ENCODE measurements at places on chromosomes 3 and 15.

GRCh38 chr15:88246081-88246480 is 10.5 kb downstream of the NTRK3 start:
- no peak for DNase-seq

DNA sequence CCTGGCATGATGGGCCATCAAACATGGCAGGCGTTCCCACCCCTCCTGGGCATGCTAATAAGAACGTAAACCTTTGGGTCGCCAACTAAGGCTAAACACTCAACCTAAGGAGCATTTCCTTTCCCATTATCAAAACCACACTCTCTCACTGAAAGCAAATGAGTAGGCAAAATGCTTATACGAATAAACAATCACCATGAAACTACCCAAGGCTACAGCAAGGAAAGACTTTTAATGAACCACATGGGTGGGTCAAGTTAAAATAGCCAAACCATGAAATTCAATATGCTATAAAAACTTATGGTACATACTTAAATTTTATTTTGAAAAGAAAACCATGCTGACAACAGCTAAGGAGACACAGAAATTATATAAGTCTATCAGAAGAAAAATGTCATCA is 180.6 kb downstream of the OSBPL10 start:
- DNase-seq, result no peak

GRCh38 chr15:68413363-68414205 is 18.4 kb downstream of the ITGA11 start:
- DNase-seq, result no peak

DNA sequence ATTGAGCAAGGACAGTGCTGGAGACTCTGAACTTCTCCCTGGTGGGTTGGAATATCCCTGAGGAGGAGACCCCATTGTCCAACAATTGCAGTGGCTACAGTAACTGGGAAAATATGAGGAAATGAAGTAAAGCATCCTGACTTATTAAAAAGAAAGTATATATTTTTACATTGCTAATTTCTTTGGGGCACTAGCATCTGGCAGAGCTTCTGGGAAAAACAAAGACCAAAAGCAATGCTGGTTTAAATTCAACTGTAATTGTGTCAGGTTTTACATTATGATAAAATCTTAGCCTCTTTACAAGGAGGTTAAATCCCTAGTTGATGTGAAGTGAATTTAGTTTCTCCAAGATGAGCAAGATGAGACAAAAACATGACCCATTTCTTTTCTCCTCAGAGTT is 454.0 kb upstream of the RBMS3 start:
- no peak for DNase-seq

DNA sequence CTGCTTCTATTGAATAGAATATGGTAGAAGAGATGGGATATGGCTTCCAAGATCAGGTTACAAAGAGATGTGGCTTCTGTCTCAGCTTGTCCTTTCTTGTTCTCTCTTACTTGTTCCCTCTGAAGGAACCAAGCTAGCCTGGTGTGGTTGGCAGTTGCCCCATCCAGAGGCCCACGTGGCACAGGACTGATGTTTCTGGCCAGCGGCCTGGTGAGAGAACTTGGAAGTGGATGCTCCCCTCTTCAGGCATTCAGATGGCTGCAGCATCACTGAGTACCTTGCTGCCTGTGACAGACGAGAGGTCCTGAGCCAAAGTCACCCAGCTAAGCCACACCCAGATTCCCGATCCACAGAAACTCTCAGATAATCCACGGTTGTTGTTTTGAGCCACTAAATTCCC is 183.6 kb downstream of the NSMCE3 start:
- no peak for DNase-seq

GRCh38 chr3:16372362-16373292 is 107.6 kb downstream of the OXNAD1 start:
- DNase-seq, result no peak

DNA sequence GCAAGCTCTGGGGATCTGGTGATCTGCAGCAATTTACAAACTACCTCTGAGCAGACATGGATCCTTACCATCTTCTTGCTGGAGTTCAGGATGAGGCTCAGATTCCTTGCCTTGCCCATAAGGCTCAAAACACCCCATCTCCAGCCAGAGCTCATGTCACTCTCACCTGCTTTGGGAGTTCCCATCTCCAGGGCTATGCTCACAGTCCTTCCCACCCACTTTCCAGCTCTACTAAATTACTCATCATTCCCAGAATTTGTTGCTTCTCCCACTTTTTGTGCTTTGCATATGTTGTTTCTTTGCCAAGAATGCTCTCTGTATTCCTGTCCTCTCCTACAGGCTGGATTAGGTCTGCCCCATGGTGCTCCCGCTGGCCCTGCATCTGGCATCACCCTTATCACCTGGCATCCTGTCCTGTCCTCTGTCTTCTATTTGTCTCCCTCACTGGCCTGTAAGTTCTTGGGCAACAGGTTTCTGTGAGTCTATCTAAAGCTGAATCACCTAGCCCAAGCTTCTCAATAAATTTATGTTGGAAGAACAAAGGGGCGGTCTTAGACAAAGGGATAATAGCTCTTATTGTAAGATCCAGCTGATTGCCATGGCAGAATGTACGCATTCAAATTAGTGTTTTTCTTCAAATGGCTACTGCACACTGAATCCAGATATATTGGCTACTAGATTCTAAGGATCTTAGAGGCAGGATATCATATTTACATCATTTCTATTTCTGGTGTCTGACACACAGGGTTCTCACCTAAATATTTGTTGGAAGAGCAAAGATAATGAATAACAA is 179.2 kb downstream of the CLSTN2 start:
- no peak for DNase-seq

DNA sequence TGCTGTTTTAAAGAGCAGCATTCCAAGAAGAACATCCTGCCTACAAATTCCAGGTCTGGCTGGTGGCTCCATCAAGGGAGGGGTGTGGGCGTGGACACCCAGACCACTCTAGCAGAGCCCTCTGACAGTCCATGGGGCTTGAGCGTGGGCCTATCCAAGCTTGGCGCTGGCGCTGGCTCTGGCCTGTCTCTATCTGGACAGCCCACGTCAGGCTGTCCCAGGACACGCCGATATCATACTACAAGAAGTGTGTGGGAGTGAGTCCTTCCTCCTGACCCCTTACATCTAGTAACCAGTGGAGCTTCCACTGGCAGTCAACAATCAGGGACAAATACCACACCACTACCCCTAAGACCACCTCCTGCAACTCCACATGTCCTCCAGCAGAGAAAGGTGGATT is 17.1 kb upstream of the DUSP7 start:
- no peak for DNase-seq

DNA sequence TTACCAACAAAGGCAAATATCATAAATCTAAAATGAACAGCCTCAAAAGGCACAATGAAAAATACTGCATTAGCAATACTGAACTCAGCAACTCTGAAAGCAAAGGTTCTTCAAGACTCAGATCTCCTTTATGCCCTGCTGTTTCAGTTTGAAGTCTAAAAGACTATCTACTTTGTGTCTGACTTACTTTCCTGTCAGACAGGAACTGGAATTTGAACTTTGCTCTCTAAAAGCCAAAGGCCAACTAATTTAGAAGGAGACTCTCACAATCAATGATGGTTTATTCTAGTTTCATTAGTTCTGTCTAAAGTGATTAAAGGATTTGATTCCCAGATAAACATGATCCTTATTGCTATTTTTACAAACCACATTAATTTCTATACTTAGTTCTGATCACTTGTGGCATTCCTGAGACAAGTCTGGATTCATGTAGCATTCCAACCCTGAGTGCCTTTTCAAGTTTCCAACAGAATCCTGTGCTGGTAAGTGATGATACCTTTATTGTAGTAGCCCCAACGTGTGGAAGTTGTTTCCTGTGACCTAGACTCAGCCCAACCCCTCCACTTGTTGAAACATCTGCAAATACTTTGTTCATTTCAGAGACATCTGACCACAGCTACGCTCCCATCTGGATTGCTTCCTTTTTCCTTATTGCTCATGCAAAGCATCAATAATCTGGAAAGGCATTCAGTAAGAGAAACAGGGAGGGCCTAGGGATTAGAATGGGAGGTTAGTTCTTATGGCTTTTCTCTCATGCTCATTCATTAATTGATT is 14.9 kb upstream of the LEKR1 start:
- no peak for DNase-seq

DNA sequence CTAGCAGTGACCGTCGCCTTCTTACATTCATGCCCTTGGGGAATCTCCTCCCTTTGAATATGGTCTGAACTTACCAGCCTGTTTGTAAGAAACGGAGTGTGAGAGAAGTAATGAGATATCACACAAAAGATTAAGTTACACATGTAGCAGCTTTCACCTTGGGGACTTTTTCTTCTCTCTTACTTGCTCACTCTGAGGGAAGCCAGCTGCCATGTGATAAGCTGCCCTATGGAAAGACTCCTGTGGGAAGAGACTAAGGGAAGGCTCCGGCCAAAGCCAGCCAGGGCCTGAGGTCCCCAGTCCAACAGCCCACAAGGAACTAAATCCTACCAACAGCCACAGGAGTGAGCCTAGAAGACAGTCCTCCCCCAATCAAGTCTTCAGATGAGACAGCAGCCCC is 190.4 kb upstream of the TSC22D2 start:
- DNase-seq, result no peak

DNA sequence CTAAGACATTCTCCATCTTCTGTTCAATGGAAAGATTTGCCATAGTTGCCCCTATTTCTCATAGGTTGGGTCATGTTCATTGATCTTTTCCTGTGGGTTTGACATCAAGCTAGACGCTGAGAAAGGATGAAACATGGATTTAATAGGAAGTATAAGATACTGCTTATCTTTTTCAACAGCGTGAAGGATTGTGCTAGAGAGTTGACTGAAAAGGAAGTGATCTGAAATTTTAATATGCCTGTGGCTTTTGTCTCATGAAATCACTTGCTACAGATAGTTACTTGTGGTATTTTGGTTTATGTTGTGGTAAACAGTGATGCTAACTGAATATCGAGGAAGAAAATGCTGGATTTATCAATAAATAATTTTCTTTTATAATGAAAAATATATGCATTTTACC is 442.9 kb downstream of the EDEM1 start:
- DNase-seq, result no peak

DNA sequence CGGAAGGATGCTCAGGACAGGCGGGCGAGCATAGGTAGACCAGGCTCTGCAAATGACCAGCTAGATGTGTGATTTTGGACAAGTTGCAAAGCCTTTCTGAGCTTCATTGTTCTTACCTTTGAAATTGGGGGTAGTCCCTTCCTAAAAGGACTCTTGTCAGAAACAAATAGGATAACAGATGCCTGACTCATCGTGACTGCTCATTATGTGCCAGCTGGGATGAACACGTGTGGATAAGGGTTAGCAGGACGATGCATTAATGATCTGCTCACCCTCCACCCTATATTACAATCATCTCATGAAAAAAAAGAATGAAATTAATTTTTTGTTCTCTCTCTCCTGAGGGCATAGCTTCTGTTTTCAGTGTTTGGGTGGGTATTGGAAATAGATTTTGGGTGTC is 223.4 kb downstream of the NR2F2 start:
- DNase-seq, result no peak

DNA sequence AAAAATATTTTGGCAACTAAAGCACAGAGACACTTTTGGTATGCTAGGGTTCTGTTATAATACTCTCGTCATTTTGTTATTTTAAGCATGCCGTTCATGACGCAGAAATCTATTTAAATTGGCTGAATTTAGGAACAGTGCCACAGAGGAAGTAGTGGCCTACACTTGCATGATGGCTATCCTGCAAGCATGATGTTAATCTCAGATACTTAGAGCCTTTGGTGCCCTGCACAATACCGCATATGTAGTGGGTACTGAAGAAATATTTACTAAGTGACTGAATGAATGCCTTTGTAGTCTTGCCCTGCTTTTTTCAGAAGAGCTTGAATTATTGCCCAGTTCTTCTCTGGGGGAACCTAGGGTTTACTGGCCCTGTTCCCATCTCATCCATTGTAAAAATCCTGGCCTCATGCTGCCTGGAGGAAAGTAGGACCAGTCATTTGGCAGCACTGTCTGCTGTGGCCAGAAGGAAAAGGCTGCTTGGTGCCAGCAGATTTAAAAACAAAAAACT is 79.0 kb downstream of the SERPINI1 start:
- no peak for DNase-seq

DNA sequence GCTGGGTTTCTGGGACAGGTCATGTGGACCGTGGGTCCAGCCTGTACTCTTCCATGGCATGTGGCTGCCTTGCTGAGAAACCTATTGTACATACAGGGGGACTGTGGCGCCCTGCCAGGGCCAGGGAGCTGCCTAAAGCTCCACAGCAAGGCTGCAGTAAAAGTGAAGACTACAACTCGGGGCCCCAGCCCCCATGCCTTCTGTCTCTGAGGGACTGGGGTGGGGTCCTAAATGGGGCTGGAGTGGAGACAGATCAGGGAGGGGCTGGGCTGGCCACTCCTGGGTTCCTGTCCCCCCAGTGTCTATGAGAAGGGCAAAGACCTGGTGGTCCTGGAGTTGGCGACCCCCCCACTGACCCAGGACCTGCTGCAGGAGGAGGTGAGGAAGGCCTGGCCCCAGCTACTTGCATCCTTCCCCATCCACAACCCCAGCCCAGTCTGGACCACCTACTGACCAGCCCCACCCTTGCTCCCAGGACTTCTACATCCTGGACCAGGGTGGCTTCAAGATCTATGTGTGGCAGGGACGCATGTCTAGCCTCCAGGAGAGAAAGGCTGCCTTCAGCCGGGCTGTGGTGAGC is 7.3 kb downstream of the VILL start:
- no peak for DNase-seq

- no peak for DNase-seq
Observed at GRCh38 chr15:92574161-92574560, 81.4 kb downstream of the FAM174B start.

GRCh38 chr15:37133602-37134001 is 33.3 kb upstream of the MEIS2 start:
- no peak for DNase-seq

DNA sequence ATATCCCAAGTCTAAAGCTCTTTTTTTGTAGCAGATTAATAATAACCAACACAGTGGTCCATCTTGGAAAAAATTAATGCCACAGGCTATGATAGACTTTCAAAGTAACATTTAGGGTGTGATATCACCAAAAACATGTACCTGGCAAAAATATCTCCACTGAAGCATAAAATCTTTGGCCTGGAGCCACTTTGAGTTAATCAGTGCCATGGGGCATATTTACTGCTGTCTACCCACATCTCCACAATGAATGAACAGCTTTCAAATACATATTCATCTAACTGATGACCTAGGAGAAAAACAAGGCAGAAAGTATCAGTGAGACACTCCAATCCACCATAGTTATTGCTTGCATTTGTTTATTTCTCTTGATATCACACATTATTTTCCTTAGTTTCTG is 296.0 kb upstream of the MDFIC2 start:
- no peak for DNase-seq

DNA sequence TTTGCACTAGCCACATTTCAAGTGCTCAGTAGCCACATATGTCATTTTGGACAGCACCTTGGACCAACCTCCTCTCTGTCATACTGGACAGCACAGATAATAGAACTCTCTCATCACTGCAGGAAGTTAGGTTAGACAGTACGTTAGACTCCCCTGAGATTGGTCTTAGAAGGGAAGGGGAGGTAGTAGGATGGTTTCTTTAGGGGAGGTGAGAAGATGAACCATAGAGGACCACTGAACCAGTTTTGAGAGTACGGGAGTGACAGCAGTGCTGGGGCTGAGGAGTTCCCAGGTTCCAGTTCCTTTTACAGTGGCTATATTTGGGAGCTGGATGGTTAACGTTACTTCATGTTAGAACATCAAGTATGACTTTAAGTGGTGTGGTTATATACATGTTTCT is 7.8 kb downstream of the LRCH3 start:
- no peak for DNase-seq

Data from neural crest cell (in vitro differentiated cells).